ENCODE measurements at places on chromosomes 7 and 10.

- DNase-seq, result no peak
These were observed 148.7 kb downstream of the C1GALT1 start for GRCh38 chr7:7330997-7331396.

GRCh38 chr10:129946859-129947258 is 17.2 kb downstream of the EBF3 start:
- DNase-seq, result no peak

- DNase-seq, result no peak
These were observed 97.6 kb upstream of the ZNF438 start for GRCh38 chr10:31129271-31129670.

GRCh38 chr10:101006593-101007098 is 7.0 kb downstream of the LZTS2 start:
- no peak for DNase-seq

- DNase-seq, result peak; percentile 14
These were observed 975 bp downstream of the GLCCI1 start for GRCh38 chr7:7969306-7970236.

GRCh38 chr7:107180378-107180777 is 11.6 kb downstream of the HBP1 start:
- DNase-seq, result peak; percentile 32

- DNase-seq, result no peak
These were observed 100.7 kb downstream of the OSBPL3 start for GRCh38 chr7:24879291-24879690.
